Activated CD4-positive, alpha-beta T cell treated with anti-CD3 and anti-CD28 coated beads, Interleukin-2, amount 50 U/mL, for 48 hours (primary cell): ENCODE measurements at places on chromosomes 13 and 19.
A peak's percentile ranks its signal among the peaks of the same experiment; 100 is the strongest.

- peak; percentile 64 for DNase-seq
Measured at GRCh38 chr13:29543230-29544215, 52.0 kb downstream of the SLC7A1 start.

DNA sequence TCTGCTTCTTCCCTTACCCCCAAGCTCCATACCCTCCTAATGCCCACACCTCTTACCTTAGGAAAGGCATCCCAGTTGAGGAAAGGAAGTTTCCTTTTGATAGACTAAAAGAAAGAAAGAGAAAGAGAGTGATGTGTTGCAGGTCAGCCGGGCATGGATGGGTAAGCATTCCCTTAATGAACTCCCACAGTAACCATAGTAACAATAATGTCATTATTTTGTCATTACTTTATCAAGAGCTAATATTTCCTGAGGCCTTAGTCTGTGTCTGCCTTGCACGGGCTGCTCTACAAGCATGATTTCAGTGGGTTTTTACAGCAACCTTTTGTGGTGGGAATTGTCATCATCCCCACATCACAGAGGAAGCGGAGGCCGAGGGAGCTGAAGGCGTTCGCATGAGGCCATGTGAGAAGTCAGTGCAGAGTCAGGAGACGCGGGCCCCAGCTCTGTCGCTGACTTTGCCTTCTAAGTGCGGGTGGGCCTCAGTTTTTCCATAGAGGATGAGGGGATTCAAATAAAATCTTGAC lies 2.5 kb downstream of the KRTDAP start:
- DNase-seq: no peak

GRCh38 chr13:34964558-34964957 lies 22.5 kb downstream of the NBEA start:
- DNase-seq: no peak

- no peak for DNase-seq
Measured at GRCh38 chr13:99486996-99487395, 14.3 kb upstream of the TM9SF2 start.

- DNase-seq: no peak
Measured at GRCh38 chr13:66162470-66162869, 1067.7 kb downstream of the PCDH9 start.

GRCh38 chr19:29945433-29945832 lies 3.4 kb downstream of the URI1 start:
- DNase-seq: no peak

DNA sequence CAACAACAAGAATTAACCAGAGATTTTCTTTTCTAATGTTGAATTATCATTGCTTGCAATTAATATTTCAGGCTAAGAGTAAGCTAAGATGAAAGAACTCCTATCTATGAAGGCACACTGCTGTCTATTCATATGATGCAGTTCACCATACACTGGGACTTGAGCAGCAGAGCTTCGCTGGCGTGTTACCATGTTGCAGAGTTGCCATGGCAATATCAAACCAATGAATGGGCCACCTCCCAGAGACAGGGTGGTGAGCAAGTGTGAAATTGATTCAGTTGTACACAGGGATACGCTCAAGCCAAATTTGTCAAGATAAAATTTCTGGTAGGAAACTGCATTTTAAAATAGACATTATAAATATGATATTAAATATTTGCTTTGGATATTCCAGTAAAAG lies 69.3 kb upstream of the MYO16 start:
- DNase-seq: no peak

DNA sequence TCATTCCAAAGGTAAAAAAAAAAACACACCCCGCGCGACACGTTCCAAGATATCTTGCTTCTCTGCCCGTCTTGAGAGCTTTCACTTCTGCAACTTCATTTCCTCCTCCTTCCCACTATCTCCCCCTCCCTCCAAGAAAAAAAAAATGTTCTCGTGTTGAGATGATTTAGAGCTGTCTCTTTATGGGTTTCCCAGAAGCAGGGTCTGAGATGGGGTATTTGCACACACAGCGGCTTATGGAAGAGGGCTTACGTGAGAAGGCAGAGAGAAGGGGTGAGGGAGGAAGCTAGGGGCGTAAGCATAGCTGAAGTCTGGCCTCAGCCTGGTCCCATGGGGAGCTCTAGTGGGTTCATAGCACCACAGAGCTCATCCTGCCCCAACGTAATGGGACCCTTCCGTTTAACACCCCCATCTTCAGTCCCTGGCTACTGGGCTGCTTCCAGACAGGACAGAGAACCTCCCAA lies 31.3 kb upstream of the USE1 start:
- peak; percentile 32 for DNase-seq

DNA sequence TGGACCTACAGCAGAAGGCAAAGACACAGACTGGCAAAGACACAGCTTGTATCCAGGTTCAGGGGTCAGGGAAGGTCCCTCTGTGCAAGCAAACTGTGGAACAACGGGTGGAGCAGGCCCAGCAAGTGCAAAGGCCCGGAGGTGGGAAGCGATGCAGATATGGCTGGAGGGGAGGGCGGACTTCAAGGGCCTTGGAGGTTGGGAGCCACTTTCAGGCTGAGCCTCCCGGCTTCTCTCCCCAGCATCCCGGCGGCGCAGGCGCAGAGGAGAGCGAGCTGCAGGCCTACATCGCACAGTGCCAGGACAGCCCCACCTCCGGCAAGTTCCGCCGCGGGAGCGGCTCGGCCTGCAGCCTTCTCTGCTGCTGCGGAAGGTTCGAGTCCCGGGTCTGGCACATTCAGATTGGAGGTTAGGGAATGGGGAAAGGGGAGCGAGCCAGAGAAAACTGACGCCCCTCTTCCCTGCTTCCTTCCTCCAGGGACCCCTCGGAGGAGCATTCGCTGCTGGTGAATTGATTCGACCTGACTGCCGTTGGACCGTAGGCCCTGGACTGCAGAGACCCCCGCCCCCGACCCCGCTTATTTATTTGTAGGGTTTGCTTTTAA lies 2.1 kb upstream of the PNPLA6 start:
- DNase-seq: peak; percentile 9

- no peak for DNase-seq
Measured at GRCh38 chr19:29537601-29538000, 11.8 kb downstream of the VSTM2B start.

DNA sequence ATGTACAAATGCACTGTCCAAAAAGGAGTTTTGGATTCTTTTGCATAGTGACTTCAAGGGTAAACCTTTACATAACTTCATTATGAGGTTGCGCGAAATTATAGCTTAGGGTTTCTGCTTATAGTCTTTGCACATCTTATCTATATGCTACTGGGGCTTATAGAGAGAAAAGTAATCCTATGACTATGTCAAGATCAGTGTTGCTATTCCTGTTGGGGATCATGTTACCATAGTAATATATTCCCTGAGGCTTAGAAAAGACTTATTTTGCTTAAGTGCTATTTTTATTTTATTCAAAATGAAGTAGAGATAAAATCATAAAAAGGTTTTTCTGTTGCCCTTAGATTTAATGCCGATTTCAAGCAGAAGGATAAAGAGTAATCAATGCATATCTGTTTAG lies 14.7 kb upstream of the POSTN start:
- DNase-seq: no peak

GRCh38 chr19:12777217-12778016 lies 2.1 kb upstream of the HOOK2 start:
- peak; percentile 87 for DNase-seq

DNA sequence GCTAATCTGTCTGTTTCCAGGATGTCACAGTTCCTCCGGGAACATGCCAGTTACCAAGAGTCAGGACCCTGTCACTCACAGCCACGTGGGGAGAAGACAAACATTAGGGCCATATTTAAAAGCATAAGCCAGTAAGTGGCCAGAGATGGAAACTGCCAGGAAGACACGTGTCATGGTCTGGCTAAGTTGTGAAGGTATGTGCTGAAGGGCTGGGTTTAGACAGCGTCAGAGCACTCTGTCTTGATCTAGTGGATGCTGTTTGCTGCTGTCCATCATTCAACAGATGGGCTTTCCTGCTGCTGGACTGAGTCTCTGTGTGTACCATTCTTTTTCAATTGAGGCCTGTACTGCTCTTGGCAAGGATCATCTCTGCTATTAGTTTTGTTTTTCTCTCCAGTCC lies 128.6 kb downstream of the HS6ST3 start:
- no peak for DNase-seq

DNA sequence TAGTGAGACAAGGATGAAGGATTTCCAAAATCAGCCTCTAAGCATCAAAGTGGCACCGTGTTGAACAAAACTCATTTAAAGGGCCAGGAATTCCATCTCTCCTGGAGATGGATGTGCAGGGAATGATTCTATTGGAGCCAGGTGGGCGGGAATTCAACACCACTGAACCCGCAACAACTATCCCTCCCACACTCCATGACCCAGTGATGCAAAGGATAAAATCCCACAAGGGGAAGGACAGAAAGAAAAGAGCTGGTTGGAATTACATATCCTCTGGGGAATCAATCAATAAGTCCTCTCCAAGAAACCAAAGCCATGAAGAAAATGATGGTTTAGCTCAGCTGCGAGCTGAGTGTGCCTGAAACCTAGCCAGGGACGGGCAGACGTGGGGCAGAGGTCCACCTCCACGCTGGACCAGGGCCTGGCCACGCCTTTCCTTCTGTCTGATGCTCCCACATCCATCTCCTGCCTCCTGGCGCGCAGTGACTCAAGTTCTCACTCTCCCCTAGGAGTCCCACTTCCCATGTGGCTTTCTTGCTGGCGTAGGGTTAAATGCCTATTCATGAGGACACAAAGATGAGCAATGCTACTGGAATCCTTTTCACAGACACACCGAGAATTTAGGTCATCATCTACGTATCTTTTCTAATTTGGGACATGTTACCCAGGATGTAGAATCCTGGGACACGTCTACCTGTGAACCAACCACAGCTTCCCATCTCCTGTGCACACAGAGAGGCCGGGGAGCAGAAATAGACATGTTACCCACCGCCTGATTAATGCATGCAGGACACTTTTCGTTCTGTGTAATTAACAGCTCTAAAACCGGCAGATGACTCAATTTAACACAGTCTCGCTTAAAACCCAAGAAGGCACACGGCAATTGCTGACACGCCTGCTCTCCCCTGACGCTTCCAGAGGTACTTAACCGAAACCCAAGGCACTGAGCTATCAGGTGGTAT lies 48.6 kb downstream of the PEPD start:
- DNase-seq: no peak

GRCh38 chr19:13104848-13105711 lies 2.4 kb upstream of the LYL1 start:
- peak; percentile 28 for DNase-seq

GRCh38 chr13:102852556-102852955 lies 6.7 kb downstream of the ERCC5 start:
- no peak for DNase-seq

DNA sequence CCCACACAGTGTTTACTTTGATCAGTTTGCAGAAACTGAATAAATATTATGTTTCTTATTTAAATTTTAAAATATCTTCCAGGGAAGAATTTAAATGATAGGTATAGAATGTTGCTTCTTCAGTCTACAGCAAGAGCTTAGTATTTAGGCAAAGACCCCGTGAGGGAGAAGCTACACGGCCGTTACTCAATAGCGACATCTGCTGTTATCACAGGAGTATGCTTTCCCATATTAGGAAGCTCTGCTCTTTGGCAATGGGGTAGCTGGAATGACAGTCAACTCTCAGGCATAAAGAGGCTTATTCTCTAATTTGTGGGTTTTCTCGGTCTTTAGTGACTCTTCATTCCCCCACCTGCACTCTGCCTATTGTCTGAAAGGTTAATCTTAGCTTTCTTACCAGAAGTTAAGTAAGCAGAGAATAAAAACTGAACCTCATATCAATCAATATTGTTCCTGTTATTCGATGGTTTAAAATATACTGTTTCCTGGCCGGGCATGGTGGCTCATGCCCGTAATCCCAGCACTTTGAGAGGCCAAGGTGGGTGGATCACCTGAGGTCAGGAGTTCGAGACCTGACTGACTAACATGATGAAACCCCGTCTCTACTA lies 13.2 kb upstream of the LHFPL6 start:
- peak; percentile 16 for DNase-seq

GRCh38 chr13:92297971-92298942 lies 899.8 kb downstream of the GPC5 start:
- no peak for DNase-seq

GRCh38 chr19:31257426-31258130 lies 91.7 kb downstream of the TSHZ3 start:
- no peak for DNase-seq

DNA sequence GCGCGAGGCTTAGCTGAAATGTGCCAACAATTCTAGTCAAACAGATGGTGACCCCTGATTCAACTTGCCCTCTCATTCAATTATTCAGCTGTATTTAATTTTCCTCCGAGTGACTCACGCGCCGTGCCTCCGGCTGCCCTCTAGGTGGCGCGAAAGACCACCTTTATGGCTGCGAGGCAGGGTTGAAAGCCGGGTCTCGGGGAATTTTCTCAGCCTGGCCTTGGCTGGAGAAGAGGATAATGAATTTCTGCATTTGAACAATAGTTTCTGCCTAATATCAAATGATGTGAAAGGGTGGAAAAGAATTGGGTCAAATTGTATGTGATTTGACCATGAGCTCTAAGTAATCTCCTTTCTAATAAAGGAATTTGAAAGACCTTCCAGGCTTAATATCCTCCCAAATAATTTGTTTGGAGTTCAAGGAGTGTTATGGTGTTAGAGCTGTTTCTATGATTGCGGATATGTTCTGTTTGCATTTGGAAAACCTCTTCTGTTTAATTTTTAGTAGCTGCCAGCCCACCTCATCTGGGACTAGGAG lies 310.9 kb downstream of the ZNF536 start:
- DNase-seq: peak; percentile 65

DNA sequence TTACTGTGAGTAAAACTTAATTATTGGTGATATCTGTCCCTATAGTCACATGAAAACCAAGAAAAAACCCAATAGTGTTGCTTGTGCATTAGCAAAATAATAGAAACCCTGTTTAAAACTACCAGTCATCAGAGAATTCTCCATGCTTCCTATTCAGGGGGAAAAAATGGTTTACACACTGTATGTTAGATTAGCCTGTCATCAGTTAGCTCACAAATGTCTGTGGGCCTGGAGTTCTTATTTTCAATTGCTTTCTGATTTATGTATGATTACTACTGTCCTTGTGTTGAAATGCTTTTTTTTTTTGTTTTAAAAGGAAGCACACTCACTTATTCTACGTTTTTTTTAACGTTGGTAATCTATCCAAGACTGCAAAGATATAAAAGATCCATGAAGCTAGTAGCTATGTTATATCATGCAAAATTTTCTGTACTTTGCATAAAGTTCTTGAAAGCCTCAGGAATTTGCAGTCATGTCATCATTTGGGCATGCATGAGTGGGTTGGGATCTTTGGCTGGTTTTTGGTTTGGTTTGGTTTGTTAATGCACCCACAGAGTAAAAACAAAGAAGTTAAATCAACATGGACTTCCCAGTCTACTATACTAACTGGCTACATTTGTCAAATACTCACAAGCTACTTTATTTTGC lies 25.9 kb downstream of the RXFP2 start:
- DNase-seq: no peak

GRCh38 chr13:109384491-109385241 lies 401.7 kb downstream of the IRS2 start:
- DNase-seq: no peak

DNA sequence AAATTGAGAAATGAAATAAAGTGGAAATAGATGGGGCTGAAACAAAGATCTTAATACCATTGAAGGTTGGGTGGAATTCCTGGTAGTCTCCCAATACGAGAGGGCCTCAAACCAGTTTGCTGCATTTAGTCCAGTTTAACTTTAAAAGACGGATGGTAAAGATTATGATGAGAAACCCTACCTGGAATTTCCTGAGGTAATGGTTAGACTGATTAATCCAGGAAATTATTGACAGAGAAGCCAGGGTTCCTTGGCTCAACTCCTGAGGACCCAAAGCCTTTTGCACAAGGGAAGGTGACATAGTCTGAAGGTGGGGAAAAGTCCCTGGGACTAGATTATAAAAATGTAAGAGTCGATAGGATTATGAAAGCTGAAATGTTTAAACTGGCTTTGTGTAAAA lies 133.2 kb upstream of the SLITRK5 start:
- no peak for DNase-seq
